ENCODE measurements at places on chromosomes 2 and 18.

- no peak for DNase-seq
Observed at GRCh38 chr2:19764998-19765397, 136.8 kb downstream of the TTC32 start.

GRCh38 chr2:221975151-221975550 lies 323.6 kb downstream of the PAX3 start:
- DNase-seq: no peak

DNA sequence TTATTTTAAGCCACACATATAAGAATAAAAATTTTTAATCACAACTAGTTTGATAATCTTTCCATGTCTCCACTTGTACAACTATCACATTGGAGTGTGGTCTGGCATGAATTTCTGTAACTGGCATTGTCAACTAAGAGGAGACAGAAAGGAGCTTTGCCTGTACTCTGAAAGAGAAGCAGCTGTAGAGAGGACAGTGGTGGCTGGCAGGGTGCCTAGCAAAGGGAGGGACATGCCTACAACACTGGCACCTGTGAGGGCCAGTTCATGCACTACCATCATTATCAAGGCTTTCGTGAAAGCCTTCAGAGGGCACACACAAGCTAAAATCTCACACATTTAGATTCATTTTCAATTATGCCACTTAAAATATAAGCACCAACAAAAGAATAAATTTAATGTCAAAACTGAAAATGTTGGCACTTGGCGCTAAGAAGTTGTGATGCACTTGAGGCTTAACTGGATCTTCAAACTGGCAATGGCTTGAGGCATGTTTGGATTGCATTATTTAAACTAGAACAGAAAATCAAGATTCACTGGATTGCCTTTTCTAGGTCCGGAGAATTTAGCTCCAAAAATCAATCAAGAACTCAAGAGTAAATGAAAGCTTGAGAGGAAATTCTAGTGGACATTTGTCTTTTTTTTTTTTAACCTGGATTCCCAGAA lies 238.6 kb downstream of the ZNF385B start:
- DNase-seq: no peak

- no peak for DNase-seq
Observed at GRCh38 chr2:11642972-11643371, 27.0 kb downstream of the NTSR2 start.

DNA sequence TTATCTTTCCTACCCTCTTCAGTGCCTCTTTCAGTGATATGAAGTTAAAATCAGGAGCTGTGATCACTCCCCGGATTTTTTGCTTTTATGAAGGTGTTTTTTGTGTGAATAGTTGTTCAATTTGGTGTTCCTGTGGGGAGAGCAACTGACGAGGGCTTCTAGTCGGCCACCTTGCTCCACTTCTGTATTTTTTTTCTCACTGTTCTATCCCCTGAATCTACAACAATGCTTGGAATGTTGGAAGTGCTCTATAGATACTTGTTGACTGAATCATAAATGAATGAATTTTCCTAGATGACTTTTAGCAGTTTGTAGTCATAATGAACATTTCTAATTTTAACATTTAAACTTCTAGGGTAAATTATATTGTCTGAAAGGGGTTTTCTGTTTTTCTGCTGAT lies 247.3 kb downstream of the ZNF385B start:
- DNase-seq: no peak

DNA sequence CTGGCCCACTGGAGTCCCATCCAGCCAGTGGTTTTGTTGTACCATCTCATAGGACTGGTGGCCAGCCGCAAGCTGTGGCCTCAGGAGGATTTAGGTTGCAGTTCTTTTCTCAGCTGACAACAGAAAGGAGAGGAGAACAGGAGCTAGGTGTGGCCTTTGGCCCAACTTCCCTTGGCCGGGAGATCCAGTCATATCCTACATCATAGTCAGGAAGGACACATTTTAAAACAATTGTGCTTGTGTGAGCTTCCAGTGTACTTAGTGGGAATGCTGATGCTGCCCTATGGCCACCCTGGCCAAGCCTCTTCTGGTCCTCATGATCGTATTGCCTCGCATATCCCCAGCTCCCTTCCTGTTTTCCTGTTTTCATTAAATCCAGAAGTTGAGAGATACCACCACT lies 98.1 kb downstream of the WDSUB1 start:
- DNase-seq: no peak

GRCh38 chr2:153101187-153101586 lies 377.4 kb downstream of the RPRM start:
- DNase-seq: peak; percentile 3

DNA sequence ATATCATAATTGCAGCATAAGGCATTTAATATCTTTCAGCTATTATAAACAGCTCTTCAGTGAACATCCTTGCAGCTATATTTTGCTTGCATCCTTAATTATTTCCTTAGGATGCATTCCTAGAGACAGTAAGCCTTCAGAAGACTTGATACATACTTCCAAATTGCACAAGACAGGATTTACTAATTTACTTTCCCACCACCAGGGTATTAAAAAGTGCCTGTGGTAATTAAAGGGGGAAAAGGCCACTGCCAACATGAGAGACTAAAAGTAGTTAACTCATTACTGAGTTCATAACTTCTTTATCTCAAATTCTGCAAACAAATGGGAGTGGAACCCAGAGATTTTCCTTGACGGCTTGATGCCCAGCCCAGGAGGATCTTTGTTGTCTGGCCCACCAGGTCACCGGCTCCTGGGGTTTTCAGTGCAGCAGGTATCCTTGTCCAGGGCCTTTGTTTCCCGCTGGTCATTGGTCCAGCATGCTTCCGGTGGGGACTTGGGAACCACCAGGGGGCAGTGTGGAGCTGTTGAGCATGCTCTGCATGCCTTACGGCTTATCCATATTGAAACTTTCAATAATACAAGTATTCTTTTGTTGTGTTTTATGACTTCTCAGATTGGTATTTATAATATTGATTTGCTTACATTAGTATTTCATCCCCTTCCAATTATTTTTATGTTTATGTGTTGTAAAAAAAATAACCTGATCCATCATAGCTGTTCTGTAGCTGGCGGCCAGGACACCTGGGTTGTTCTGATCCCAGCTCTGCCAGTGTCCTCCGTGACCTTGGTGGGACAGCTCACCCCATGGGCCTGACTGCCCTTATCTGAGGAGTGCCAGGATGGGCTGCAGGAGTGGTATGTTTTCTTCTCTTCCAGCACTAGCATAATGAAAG lies 61.4 kb downstream of the TGOLN2 start:
- DNase-seq: no peak

DNA sequence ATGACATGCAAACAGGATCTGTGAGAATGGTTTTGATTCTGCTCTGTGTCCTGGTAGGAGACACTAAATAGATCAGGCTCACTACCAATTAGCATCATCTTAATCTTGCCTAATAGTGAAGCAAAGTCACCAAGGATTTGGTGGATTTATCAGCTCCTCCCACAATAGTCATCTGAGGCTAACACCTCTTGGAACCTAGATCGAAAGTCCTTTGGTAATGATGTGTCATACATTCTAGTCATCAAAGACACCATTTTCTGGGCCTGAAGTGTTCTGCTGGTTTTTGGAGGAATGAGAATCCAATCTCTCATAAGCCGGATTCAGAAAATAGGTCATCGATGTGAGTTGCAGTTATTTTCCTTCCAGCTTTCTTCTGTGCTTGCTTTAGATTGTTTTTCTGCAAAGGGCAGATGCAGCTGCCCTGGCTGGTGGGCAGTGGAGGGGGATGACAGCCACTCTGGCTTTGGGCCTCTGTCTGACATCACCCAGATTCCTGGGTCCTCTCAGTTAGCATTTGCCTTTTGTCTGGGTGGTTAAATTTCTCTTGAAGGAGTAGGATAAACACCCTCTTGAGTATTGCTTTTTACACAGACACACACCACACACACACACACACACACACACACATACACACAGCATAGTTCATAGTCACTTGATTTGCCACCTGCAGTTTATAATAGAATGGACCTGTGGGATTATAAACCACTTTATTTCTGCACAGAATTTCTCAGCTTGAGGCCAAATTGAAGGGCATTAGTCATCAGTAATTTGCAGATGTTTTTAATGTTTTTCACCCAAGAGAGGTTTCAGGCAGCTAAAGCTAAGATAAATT lies at the start of gene MYO3B:
Gene MYO3B, plus strand, starts transcription at position 198 of the 832 bp plus-strand sequence. Its CDS starts 141 bp downstream, at position 339.
- peak; percentile 71 for DNase-seq

GRCh38 chr2:241368643-241369042 lies 12.6 kb downstream of the FARP2 start:
- no peak for DNase-seq

Data from astrocyte of the cerebellum (primary cell).